DMS 273 treated with DMSO at 0.1 percent for 48 hours (cell line): ENCODE measurements at places on chromosomes 2 and 18.

- no peak for DNase-seq
These were observed 46.0 kb downstream of the ZBTB7C start for GRCh38 chr18:48363175-48363574.

DNA sequence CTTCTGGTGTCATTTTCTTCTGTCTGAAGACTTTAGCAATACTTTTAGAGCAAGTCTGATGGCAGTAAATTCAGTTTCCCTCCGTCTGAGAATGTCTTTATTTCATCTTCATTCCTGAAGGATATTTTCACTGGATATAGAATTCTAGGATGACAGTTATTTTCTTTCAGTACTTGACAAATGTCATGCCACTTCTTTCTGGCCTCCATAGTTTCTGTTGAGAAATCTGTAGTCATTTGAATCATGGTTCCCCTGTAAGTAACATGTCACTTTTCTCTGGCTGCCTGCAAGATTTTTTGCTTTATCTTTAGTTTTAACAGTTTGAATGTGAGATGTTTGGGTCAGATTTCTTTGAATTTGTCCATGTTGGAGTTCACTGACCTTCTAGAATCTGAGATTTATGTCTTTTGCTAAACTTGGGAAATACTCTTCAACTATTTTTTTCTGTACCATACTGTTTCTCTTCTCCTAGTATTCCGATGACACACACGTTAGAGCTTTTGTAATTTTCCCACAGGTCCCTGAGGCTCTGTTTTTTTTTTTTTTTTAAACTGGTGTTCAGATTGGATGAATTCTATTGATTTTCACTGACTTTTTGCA lies 30.2 kb downstream of the RMND5A start:
- DNase-seq = no peak

DNA sequence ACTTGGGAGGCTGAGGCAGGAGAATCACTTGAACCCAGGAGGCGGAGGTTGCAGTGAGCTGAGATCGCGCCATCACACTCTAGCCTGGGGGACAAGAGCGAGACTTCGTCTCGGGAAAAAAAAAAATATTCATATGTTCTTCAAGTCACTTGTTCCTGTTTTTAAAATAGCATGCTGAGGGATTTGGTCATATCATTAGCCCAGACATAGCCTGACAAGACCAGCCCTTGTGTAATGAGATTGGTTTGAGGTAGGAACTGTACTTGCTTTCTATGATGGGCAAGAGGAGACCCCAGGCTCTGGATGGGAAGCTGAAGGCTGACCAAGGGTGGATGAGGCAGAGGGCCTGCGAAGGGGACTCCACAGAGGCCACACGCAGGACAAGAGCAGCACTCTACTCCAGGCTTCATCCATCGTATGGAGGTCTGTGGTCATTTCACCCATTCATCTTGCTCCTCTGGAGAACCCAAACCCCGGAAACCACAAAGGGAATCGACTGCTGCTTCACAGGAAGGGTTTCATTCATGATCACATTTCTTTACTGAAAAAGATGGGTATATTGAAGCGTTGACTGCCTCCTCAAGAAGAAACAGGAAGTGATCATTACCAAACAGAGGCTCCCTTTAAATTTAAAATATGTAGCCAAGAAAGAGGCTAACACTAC lies 87.1 kb upstream of the ZNF397 start:
- no peak for DNase-seq

- no peak for DNase-seq
These were observed 13.2 kb downstream of the CNNM4 start for GRCh38 chr2:96773922-96774321.

GRCh38 chr18:31482051-31482450 lies 15.9 kb upstream of the DSG2 start:
- DNase-seq = no peak

DNA sequence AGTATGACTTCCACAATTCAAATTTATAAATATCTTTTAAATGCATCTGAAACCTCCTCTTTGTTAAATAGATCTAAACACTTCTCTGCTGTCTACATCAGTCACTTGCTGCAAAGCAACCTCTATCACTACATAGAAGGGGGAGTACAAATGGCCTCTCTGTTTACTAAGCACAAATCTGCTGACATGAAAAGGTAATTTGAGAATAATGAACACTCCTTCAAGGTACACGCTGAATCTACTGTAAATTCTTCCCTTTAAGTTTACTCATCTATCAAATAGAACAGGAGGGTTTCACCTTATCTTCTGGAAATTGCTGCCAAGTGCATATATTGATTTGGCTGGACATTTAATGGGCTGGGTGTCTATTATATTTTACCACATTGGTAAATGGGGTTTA lies 879.6 kb downstream of the SUCLG1 start:
- no peak for DNase-seq

GRCh38 chr2:75503048-75503607 lies 57.6 kb downstream of the EVA1A start:
- no peak for DNase-seq

DNA sequence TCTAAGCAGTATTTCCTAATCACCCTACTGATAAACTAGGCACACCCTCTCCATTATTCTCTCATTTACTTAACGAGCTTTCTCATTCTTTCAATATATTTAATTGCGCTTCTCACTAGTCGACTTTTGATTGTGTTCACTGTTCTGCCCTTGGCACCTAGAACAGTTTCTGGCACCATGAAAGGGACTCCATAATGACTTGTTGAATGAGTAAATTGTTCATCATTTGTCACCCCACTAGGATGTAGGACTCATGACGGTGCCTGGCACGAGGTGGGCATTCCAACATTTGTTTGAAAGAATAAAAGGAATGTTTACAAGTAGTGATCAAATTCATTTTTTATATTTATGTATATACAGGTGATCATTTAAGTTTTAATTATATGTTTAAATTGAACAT lies 123.7 kb downstream of the DIS3L2 start:
- DNase-seq = no peak

GRCh38 chr18:8726963-8727705 lies 21.8 kb downstream of the MTCL1 start:
- no peak for DNase-seq

DNA sequence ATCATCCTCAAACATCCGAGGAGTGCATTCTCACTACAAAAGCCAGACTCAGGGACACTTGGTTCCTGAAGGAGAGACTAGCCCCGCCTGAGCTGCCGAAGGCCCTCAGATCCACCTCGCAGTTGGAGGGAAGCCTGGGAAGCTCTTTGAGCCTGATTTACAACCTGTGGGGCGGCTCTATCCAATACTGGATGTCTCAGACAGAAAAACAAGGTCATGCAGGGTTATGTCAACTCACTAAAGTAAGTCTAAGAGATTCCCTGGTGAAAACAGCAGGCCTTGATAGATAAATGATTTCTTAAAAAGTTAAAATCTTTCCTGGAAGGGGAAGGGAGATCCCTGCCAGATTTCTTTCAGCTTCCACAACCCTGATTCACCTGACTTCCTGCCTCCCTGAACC lies 284.3 kb downstream of the CYP26B1 start:
- DNase-seq = no peak

DNA sequence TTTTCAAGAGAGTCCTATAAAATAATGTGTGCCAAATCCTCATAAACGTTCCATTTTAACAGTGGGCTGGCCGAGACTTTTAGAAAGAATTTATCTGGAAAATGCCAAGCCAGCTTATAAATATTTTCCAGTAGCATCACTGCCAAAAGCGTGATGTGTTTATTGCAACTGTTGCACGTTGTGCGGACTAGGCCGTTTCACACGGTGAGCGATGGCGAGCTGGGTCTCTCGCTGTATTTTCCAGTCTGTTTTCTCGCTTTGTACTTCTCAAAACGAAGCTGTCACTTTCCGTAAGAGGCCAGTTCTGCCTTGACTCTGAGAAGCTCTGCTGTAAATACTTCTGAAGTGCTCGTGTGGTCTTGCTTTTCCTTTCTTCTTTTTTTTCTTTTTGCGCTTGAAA lies 65.0 kb upstream of the ZNF236 start:
- no peak for DNase-seq

DNA sequence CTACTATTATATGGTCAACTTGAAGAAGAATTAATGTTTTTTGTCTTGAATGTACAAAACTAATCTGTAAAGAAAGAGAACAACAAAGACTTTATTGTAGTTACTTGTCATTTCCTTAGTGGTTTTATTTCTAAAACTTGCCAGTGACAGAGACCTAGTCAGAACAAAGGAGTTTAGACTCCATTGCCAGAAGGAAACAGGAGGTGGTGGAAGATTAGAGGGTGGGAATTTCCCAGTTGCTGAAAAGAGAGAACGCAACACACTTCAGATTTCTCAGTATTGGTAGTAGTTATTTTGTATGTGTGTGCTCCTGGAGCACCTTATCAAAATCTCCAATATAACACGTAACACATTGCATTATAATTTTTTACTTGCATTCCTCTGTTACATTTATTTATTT lies 81.4 kb downstream of the CDCA7 start:
- DNase-seq = no peak

GRCh38 chr18:63887424-63887823 lies at the start of gene SERPINB2:
Gene SERPINB2 (plus strand): TSS chr18:63887705. CDS start chr18:63891445, 3,740 bp downstream.
- DNase-seq = no peak

- no peak for DNase-seq
These were observed 1.9 kb downstream of the PIEZO2 start for GRCh38 chr18:11147371-11147951.
